ENCODE measurements at places on chromosomes 12 and 14.

GRCh38 chr12:120261951-120262851 lies 3.3 kb downstream of the PXN start:
- no peak for DNase-seq

DNA sequence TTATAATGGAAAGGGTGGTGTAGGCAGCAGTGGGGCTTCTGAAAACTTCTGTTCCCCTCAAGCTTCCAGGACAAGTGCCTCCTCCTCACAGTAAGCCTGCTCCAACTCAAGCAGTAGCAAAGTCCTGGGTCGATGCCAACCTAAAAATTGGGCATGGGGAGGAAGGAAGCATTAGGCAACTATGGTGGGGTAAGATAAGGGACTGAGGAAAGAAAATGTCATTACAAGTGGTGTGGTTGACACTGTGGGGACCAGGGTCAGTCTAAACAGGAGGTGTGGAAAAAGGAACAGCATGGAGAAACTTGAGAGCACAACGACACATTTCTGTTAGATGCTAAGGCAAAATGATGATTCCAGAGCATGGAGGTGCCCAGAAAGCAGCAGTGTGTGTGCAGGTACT lies 34.9 kb downstream of the WIF1 start:
- DNase-seq = no peak

DNA sequence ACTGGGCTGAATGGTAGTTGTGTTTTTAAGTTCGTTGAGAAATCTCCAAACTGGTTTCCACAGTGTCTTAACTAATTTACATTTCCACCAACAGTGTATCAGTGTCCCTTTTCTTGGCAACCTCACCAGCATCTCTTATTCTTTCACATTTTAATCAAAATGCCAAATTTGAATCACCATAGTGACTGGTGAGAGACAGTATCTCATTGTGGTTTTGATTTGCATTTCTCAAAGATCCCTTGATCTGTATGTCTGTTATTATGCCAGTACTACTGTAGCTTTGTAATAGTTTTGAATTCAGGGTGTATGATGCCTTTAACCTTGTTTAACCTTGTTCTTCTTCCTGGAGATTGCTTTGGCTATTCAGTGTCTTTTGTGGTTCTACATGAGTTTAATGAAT lies 2.2 kb upstream of the EIF2S3B start:
- no peak for DNase-seq

DNA sequence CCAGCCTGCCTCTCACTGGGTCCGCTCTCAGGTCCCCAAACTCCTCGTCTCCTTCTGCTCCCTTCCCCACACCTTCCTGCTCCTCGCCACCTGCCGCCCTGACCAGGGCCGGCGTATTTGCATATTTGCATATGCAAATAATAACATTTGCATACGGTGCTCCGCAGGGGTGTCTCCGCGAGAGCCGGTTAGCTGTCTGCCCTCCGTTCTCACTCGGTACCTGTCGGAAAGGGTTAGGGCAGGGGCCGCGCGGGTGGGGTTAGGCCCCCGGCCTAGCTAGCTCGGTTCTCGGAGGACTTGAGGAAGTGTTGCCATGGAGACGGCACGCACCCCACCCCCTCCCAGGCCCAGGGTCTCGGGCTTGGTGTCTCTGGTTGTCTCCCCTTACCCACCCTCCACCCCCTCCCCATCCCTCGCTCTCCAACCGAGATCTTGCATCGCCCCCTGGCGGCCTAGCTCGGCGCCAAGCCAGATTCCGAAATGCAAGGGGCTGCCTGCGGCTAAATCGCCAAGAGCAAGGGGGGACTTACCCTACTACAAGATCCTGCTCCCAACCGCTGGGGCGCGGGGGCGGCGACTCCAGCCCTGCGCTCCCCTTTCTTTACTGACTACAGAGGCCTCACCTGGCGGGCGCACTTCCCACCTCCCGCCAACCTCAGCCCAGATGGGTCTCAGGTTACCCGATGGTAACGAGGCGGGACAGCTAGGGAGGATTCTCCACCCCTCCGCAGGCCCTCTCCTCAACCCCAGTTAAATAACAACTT lies 8.1 kb downstream of the STAC3 start:
- peak; percentile 34 for DNase-seq

DNA sequence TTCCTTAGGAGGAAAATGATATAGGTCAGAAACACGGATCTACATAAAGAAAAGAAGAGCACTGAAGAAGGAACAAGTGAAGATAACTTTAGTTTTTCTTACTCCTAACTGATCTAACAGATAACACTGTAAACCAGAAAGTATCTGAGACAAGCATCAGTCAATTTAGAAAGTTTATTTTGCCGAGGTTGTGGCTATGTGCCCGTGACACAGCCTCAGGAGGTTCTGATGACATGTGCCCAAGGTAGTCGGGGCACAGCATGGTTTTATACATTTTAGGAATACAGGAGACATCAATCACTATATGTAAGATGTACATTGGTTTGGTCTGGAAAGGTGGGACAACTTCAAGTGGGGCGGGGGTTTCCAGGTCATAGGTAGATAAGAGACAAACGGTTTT lies 23.0 kb downstream of the SAMD15 start:
- DNase-seq = no peak

GRCh38 chr14:68880581-68881105 lies 87.8 kb upstream of the ZFP36L1 start:
- no peak for DNase-seq

- peak; percentile 87 for DNase-seq
Measured at GRCh38 chr14:63891148-63891975, 38.6 kb downstream of the SYNE2 start.

- DNase-seq = no peak
Measured at GRCh38 chr12:3531496-3531895, 40.5 kb downstream of the PRMT8 start.

- DNase-seq = no peak
Measured at GRCh38 chr14:103839579-103839978, 7.8 kb downstream of the PPP1R13B start.

GRCh38 chr12:131642771-131643170 lies 68.1 kb upstream of the SFSWAP start:
- DNase-seq = no peak

DNA sequence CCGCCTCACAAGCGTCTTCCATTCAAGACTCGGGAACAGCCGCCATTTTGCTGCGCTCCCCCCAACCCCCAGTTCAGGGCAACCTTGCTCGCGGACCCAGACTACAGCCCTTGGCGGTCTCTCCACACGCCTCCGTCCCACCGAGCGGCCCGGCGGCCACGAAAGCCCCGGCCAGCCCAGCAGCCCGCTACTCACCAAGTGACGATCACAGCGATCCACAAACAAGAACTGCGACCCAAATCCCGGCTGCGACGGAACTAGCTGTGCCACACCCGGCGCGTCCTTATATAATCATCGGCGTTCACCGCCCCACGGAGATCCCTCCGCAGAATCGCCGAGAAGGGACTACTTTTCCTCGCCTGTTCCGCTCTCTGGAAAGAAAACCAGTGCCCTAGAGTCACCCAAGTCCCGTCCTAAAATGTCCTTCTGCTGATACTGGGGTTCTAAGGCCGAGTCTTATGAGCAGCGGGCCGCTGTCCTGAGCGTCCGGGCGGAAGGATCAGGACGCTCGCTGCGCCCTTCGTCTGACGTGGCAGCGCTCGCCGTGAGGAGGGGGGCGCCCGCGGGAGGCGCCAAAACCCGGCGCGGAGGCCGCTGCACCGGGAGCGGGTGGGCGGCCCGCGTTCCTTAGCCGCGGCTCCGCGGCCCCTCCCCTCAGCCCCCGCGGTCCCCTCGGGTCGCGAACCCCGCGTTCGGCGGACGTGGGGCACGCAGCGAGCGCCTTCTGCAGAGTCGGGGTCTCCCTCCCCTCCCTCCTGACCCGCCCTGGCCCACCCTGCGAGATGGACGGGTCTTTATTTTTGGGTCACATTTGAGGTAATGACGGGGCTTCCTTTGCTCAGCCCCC lies at the start of gene UBC:
TSS of gene UBC (minus strand) at position 259 of the 847 bp plus-strand sequence. CDS start 879 bp downstream, outside the sequence.
- peak; percentile 67 for DNase-seq

GRCh38 chr12:58443981-58444371 lies 476.3 kb downstream of the LRIG3 start:
- DNase-seq = no peak

DNA sequence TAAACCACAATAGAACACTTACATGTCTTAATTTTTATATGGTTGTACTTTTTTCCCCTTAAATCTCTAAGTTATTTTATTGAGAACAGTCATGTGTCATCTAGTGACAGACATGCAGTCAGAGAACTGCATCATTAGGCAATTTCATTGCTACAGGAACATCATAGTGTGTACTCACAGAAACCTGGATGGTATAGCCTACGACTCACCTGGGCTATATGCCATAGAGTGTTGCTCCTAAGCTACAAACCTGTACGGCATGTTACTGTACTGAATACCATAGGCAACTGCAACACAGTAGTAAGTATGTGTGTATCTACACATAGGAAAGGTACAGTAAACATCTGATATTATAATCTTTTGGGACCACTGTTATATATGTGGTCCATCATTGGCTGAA lies 557.6 kb downstream of the PRKD1 start:
- no peak for DNase-seq

DNA sequence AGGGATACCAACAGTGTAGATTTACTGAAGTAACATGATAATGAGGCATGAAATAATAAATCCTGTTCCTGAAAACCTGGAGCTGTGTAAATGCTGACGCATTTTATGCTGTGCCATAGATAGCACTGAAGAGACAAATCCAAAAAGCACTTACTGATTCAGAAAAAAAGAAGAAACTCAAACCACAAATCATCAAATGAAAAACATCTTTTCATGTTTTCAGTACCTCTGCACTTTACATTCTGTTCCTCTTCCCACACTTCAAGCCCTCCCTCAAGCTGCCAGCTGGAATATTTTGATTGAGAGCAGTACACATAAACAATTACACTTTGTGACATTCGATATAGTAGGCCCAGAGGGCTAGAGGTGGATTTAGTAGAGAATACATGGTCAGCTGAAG lies 362.3 kb downstream of the NAV3 start:
- DNase-seq = no peak

DNA sequence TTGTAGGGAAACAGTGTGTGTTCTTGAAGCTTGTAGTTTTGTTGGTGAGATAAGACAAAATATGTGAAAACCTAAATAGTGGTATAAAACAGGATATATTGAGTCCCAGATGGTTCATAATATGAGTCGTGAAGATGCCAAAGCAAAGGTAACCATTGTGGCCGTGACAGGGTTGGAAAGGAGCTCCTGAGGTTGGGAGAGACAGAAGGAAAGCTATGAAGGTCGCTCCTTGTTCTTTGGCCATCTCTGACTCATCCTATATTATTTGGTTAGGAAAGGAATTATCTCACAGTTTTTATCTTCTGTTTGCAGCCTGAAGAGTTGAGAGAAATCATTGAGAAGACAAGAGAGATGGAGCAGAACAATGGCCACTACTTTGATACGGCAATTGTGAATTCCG lies 27.1 kb downstream of the ATP6V1D start:
- DNase-seq = no peak

GRCh38 chr14:88551094-88551870 lies 3.5 kb downstream of the PTPN21 start:
- DNase-seq = no peak

DNA sequence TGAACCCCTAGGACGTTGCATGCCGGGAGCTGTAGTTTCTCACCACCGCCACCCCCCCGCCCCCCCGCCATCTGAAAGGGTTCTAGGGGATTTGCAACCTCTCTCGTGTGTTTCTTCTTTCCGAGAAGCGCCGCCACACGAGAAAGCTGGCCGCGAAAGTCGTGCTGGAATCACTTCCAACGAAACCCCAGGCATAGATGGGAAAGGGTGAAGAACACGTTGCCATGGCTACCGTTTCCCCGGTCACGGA lies 501 bp upstream of the HSP90B1 start:
- DNase-seq = no peak

- DNase-seq = no peak
Measured at GRCh38 chr12:53338916-53339315, 2.8 kb upstream of the SP7 start.

DNA sequence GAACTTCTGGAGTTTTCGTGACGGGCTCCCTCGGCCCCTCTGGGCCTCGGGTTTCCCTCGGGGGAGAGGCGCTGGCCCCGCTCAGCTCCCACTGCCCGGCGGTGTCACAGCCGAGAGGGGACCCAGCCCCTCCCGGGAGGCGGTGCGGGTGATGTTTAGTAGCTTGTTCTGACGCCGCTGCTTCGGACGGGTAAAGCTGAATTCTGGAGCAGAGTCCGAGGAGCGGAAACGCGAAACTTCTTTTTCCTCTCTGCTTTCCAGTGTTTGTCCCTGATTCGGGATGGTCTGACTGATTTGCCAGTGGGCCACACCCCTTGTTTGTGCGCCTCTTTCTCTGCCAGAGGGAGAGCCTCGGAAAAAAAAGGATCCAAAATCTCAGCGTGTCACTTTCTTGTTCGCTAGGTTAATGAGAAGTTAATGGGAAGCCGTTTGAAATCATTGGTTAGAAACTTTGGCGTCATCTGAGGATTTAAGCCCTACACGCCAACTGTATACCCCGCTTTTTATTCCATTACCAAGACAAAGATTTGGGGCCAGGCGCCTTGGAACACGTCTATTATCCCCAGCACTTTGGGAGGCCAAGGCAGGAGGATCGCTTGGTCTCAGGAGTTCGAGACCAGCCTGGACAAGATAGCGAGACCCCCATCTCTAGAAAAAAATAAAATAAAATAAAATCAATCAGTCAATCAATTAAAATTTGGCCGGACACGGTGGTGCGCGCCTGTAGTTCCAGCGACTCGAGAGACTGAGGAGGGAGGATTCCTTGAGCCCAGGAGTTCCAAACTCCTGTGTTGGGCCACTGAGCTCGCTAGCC lies 756 bp downstream of the TULP3 start:
- peak; percentile 75 for DNase-seq

- DNase-seq = peak; percentile 51
Measured at GRCh38 chr14:70822530-70823185, 13.3 kb upstream of the MAP3K9 start.

GRCh38 chr12:52892207-52892852 lies 12.5 kb downstream of the KRT8 start:
- DNase-seq = no peak

- DNase-seq = no peak
Measured at GRCh38 chr14:90545966-90546751, 149.3 kb downstream of the CALM1 start.

GRCh38 chr12:62841846-62842245 lies 93.1 kb downstream of the PPM1H start:
- DNase-seq = no peak

GRCh38 chr12:31531893-31532292 lies 59.0 kb downstream of the DENND5B start:
- no peak for DNase-seq

GRCh38 chr14:68423686-68424085 lies 369.2 kb downstream of the ZFP36L1 start:
- DNase-seq = no peak
